Activated T-helper 9 cell treated with anti-CD3 and anti-CD28 coated beads, Interleukin-2, amount 50 U/mL, for 16 hours (primary cell): ENCODE measurements at places on chromosomes 11 and 22.

- DNase-seq: no peak
Measured at GRCh38 chr11:134512571-134513538, 100.8 kb upstream of the B3GAT1 start.

GRCh38 chr11:8239040-8239439 is 24.6 kb downstream of the LMO1 start:
- DNase-seq: no peak

DNA sequence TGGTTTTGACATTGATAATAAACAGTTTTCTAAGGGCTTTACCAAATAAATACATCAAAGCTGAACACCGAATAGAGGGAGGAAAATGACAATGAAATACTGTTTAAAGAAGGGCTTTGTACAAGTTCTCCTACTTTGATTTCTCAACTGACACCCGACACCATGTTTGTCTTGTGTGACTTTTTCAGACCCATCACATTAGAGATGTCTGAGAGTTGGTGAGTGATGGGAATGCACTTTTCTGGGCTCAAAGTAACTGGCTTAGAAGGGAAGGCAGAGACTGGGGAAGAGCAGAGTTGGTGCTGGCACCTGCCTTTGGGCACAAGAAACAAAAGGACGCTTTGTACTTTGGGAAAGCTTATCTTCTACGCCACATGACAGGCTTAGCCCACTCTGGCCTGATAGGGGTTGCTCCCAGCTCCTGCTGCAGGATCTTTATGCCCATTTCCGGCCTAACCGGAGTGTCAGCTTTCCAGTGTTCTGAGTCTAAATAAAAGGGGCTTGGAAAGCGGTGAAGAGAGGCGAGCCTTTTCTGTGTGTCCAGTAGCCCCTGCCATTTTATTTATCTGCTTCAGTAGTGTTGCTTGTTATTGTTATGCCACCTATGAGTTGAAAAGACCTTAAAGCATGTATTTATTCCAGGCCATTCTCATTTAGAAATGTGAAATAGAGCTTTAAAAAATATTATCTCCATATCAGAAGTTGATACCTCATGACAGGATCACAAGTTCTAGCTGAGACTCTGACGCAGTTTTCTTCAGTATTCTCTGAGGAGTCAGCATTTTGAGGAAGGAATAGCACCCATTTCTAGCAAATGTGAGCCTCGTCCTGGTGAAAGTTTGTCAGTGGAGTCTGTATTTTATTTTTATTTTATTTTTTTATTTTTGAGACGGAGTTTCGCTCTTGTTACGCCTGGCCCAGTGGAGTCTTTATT is 24.2 kb downstream of the KREMEN1 start:
- DNase-seq: no peak

GRCh38 chr11:73949246-73949645 is 1.6 kb upstream of the DNAJB13 start:
- DNase-seq: no peak

- DNase-seq: no peak
Measured at GRCh38 chr22:40660730-40661129, 18.6 kb upstream of the MCHR1 start.

- DNase-seq: peak; percentile 69
Measured at GRCh38 chr11:35082321-35083180, 56.4 kb upstream of the CD44 start.

DNA sequence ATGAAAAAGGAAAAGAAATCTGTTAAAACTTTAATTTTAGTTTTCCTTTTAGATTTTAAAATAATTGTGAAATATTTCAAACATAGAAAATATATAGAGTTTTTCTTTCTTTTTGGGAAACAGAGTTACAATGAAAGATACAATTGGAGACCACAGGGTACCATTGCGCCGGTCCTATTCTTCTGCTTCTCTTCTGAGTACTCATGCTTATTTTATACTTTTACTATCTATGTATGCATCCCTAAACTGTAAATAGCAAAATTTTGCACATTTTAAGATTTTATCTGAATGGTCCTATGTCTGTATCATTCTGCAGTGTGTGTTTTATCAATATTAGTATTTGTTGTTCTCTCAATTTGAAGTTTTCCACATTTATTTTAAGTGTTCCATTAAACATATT is 65.0 kb downstream of the EHF start:
- no peak for DNase-seq

DNA sequence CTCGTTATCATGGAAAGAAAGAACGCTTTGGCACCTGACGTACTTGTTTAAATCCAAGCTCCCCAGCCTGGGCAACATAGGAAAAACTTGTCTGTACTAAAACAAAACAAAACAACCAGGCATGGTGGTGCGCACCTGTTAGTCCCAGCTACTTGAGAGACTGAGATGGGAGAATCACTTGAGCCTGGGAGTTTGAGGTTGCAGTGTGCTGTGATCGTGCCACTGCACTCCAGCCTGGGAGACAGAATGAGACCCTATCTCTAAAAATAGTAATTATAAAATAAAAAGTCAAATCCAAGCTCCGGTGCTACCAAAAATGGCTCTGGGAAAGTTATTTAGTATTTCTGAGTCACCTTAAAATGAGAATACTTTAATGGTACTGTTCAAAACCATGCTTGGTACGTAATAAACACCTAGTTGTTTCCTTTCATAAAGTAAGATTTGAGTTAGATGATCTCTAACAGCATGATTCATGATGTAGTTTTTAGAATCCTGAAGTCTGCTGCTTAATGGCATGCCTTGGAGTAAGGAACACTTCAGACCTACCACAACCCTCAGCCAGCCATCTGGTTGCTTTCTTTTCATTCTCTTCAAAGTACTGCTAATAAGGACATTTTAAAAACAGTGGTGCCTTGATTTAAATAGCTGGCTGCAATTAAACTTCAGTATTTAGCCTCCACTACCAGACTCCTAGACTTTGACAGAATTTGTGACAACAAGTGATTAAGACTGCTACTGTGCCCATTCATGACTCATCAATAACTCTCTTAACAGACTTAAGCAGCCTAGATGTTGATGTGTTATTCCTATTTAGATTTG is 8.4 kb downstream of the PPME1 start:
- no peak for DNase-seq

DNA sequence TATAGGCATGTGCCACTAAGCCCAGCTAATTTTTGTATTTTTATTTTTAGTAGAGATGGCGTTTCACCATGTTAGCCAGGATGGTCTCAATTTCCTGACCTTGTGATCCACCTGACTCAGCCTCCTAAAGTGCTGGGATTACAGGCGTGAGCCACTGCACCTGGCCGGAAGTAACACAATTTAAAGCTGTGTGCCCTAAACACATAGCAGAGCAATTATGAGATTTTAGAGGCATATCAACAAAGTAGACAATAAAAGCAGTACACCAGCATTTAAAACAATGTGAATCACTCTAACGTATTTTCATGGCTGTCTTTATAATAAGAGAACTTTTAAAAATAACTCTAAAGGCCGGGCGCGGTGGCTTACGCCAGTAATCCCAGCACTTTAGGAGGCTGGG is 42.4 kb downstream of the PRR14L start:
- DNase-seq: no peak

DNA sequence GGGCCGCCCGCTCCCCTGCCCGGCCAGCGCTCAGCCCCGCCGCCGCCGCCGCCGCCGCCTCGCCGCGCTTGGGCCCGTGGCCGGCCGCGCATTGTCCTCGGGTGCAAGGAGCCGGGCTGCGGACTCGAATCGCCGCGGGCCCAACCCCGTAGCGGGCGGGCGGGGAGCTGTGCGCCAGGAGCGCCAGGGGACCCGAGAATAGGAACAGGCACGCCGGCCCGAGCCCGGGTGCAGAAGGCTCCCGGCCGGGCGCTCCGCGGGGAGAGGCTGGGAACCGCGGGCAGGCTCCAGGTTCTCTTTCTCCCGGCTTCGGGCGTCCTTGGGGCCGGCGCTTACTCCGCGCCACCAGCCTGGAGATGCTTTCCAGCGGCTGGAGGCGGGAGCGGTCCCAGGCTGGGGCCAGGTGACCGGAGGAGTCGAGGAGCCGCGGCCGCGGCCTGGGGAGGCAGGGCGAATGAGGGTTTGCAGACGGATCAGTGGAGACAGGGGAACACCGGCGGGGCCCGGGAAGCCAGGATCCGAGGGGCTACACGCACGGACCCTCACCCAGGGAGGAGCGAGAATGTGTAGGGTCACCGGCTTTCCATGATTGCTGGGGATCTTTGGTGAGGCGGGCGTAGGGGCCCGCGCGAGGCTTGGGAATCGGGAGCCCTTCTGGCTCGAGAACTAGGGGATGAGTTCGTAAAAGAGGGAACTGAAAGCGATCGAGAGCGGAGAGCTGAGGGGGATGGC is 726 bp downstream of the PKNOX2 start:
- DNase-seq: no peak

DNA sequence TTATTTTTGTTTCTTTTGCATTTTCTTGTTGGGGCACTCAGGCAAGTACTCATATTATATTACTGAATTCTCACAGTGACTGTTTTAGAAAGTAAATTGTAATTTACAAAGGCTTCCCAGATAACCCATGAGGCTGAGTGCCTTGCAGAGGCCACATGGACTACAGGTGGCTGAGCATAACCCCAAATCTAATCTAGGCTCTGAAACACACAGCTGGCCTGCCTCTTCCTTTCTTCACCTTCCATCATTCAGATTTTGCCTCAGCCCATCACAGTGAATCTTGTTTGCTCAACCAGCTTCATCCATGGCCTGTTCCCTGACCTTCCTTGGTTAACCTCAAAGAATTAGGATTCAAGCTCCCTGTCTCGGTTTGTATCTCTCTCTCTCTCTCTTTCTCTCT is 78.5 kb upstream of the PRDM11 start:
- DNase-seq: no peak

DNA sequence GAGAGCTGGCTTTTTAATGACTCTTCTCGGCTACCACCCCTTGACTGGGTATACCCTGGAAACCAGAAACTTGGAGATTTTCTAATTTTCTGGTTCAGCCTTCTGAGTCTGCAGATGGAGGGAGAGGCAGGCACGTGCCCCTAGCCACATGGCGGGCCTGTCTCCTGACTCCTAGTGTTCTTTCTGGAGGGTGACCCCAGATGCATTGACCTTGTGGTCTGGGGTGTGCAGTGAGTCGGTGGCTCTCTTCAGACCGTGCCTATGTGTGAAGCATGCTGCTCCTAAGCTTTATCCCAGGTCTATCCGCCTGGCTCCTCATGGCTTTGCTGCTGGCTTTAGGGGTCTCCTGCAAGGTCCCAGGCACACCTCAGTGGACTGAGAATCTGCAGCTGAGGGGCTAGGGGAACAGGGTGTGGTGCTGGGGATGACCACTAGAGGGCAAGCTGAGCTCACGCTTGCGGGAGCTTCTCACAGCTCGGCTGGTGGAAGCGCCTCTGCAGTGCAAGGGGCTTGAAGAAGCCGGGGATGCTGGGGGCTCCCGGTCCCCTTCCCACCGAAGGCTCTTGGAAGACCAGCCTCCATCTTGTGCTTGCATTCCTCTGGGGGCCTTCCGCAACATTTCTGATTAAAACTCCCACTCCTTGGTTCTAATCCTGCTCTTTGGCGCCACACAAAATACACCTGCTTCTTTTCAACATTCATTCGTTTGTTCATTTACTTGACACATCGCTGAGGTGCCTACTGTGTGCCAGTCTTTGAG is 51.8 kb downstream of the OTOG start:
- peak; percentile 47 for DNase-seq

GRCh38 chr11:2263071-2263565 is 7.3 kb downstream of the ASCL2 start:
- no peak for DNase-seq

DNA sequence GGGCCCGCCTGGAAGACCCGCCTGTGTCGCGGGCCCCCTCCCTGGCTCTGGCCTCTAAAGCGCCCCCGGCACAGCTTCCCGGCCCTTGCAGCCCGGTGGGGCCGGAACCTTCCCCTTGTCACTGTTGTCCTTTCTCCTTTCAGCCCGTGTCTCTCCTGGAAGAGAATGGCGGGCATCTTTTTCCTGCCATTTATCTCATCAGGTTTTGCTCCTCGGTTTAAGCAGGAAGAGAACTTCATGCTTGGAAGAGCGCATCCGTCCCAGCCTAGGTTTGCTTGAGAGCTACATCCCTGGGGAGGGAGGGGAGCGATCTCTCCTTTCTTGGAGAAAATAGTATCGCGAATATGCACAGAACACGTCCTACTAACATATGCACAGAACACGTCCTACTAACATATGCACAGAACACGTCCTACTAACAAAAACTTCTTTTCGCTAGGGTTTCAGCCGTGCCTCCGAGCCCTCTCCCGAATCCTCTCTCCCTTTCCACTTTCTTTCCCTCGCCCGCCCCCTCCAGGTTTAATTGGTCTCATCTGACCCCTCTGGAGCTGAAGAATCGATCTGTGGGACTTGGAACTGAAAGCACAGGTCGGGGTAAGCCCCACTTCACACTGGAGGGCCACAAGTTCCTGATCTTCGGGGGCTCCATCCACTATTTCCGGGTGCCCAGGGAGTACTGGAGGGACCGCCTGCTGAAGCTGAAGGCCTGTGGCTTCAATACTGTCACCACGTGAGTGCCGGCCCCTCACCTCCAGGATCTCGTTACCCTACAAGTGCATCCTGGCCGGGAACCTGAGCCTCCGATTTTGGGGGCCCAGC is 1.2 kb downstream of the GLB1L3 start:
- no peak for DNase-seq

GRCh38 chr11:128716661-128717210 is 22.9 kb downstream of the FLI1 start:
- DNase-seq: no peak

DNA sequence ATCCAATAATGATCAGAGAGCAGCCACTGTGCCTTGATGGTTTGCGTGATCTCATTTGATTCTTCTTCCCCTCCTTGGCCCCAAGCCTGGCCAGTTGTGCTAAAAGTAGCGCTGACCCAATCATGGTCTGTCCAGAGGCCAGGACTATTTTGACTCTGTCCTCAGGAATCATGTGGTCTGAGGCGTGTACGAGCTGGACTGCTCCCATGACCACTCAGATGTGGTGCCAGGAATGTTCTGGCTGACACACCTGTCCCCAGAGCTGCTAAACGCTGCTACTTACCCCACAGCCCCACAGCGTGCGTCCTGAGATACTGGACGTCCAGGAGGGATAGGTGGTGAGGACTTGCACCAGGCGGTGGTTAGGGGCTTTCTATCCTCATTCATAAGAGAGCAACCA is 70.5 kb downstream of the FEZ1 start:
- no peak for DNase-seq

GRCh38 chr11:111635706-111636045 is 33.4 kb downstream of the SIK2 start:
- no peak for DNase-seq

DNA sequence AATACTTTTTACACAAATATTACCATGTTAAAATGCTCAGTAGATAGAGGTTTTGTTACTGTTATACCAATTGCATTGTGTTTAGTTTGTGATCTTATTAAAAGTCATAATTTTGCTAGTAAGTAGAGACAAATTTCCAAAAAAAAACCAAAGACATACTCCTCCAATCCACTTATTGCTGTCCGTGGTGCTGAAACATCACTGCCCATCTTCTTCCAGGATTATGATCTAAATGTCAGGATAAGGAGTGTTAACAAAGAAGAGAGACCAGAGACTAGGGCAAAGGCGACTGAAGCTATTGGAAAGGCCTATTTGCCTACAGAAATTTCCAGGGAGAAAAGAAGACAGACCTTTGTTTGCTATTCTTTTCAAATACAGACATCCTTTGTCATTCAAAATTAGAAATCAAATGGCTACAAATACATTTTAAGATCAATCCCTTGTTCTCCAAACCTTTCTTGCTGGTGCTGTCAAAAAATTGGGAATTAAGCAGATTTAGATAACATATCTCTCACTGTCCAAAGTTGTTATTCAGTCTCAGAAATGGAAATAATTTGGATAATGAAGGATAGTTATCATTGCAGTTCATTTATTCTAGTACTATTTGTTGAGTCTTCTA is 199.7 kb downstream of the C11orf91 start:
- no peak for DNase-seq
